Mammary epithelial cell (primary cell): ENCODE measurements at places on chromosomes 7 and 10. TPM values are rescaled to one million over a fixed set of nuclear protein-coding genes. Genes with fewer than 3 reads are reported as not detected.

- DNase-seq: no peak
Measured at GRCh38 chr10:129884398-129885078, 79.5 kb downstream of the EBF3 start.

- DNase-seq: no peak
Measured at GRCh38 chr10:89476150-89476549, 59.2 kb downstream of the SLC16A12 start.

Gene UTF1
- total RNA-seq: not detected

- DNase-seq: no peak
Measured at GRCh38 chr10:129170812-129171211, 296.2 kb upstream of the MGMT start.

GRCh38 chr10:6473430-6473829 lies 106.6 kb downstream of the PRKCQ start:
- peak; percentile 12 for DNase-seq

DNA sequence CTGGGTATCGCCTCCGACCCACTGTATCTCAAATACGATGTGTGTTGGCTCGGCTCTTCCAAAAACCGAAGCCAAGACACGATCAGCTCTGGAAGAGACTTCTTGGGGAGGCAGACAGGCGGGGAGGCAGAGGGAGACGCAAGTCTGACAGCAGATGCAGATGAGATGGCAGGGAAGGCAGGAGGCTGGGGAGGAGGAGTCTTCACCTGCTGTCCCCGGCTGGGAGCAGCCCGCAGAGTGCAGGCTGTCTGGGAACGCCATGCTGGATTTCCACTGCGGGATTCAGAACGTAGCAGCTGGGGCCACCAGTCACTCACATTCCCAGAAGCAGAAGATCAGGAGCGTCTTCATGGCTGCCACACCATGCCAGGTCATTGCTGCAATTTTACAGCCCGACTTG lies 29.4 kb downstream of the CTBP2 start:
- no peak for DNase-seq

DNA sequence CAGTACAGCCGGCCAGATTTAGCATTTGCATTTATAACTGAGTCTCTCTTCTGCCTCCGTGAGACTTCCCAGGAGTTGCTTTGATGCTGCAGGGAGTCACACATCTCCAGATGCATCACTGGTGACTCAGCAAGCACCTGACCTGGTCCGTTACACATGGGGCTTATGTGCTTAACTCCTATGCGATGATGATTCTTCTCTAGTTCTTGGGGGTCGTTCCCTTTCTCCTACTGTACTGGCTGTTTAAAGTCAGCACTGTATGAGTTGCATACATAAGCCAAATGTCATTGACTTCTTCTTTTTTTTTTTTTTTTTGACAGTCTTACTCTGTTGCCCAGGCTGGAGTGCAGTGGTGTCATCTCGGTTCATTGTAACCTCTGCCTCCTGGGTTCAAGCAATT lies 13.0 kb upstream of the AKR1E2 start:
- DNase-seq: peak; percentile 89

DNA sequence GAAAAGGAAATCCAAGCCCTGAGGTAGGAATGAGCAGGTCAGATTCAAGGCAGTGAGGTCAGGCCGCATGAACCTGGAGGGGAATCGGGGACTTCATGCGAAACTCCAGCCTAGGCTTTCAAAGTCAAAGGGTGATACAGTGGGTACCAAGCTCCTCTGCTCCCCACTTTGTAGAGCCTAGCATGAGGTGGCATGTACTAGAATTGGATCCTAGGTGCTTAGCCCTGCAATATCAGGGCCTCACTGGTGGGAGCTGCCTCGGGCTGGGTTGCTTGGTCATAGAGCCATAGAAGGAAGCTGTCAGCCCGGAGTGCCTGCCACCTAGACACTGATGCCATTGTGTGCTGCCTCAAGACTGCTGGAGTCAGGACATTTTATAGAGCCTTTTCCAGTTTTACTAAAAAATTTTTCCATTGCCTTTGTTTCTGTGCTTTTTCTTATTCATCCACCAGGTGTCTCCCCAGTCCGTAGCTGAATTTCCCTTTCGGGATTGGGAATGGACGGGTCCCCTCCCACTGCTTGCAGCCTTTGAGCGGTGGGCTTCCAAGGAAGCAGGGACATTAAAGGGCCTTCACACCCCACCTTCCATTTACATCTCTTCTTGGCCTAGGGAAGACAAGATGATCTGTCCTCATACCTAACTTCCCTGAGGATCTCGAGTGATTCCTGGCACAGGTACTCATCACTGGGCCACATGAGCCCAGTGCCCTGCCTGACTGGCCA lies 5.5 kb upstream of the LZTS2 start:
- no peak for DNase-seq

GRCh38 chr10:77504873-77505257 lies 132.7 kb downstream of the KCNMA1 start:
- DNase-seq: peak; percentile 98

Gene SNX10
- total RNA-seq: 6.0 TPM

GRCh38 chr10:46225597-46225996 lies 61.2 kb upstream of the ANTXRL start:
- DNase-seq: no peak

Gene GPC2
- 4.0 TPM for total RNA-seq

Gene POLR2J3
- 31.0 and 36.6 TPM in 2 replicates for total RNA-seq

Gene HOXA3
- 9.9 and 11.0 TPM in 2 replicates for total RNA-seq

GRCh38 chr10:18684416-18684815 lies 25.2 kb downstream of the ARL5B start:
- DNase-seq: no peak

Gene CYP3A4
- not detected for total RNA-seq

- no peak for DNase-seq
Measured at GRCh38 chr7:76000566-76000965, 6.2 kb upstream of the TMEM120A start.

- peak; percentile 70 for DNase-seq
Measured at GRCh38 chr10:117609095-117609795, 66.7 kb downstream of the EMX2 start.

DNA sequence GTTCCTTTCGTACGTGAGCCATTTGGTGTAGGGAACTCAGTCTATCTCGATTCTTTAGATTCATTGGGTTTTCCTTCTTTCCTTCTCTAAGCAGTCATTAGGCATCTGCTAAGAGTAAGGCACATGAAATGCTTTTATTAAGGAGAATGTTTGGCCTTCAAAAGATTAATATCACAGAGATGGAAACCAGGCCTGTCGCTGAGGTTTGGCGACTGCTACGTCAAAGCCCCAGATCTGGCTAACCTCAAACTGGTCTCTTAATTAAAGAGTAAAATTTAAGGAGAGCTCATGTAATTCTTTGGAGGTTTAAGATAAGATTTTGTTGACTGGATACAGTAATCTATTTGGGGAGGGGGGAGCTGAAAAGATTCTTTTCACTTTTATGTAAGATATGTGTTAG lies 189.8 kb downstream of the JCAD start:
- no peak for DNase-seq

- DNase-seq: no peak
Measured at GRCh38 chr10:91996266-91996665, 72.7 kb downstream of the BTAF1 start.

DNA sequence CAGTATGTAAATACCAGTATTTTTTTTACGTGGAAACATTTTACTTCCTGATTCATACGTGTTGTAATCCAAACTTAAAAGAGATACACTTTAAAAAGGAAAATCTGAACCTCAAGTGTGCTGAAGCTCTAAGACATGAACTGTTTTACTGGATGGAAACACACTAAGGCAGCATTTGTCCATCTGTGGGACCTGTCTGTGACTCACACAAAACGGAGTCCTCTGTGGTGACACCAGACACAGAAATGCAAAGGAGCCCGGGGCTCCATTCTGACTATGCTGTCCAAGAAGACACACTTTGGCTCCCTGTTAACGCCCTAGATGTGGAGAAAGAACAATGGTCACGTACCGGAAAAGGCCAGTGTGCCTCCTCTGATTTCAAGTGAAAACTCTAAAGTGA lies 23.9 kb downstream of the RNF133 start:
- DNase-seq: peak; percentile 24

DNA sequence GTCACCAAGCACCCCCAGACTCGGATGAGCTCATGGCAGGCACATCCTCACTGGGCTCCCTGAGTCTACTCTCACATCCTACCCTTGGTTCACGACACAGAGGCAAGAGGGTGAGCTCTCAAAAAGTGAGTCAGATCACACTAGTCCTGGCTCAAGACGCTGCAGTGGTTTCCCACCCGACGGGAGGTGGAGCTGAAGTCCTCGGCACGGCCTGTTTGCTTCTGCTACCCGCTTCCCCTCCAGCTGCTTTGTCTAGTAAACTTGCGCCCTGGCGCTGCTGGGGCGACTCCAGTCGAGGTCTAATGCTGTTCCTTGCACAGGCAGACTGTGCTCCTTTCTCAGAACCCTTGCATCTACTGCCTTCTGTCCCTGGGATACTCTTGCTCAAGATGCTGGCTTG lies 13.5 kb upstream of the SFMBT2 start:
- no peak for DNase-seq

DNA sequence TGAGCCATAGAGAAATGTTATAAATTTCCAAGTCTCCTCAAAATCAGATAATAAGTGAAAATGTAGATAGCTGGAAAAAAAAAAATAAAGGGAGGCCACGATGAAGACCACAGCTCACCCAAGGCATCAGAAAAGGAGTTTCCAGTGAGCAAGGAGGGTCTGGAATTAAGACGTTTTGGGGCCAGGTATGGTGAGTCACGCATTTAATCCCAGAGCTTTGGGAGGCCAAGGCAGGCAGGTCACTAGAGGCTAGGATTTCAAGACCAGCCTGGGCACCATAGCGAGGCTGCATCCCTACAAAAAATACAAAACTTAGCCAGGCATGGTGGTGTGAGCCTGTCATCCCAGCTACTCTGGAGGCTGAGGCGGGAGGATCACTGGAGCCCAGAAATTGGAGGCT lies 65.5 kb downstream of the ASB13 start:
- no peak for DNase-seq

GRCh38 chr10:70513848-70514309 lies 35.3 kb downstream of the PALD1 start:
- DNase-seq: peak; percentile 23

GRCh38 chr10:49012603-49013002 lies 73.0 kb upstream of the LRRC18 start:
- DNase-seq: no peak

Gene DYDC2
- total RNA-seq: 0.54 TPM in 1 of 2 replicates, not detected in the other

Gene ABCC2
- total RNA-seq: 0.66 and 0.75 TPM in 2 replicates

GRCh38 chr10:28467615-28468014 lies 65.3 kb upstream of the WAC start:
- DNase-seq: no peak

DNA sequence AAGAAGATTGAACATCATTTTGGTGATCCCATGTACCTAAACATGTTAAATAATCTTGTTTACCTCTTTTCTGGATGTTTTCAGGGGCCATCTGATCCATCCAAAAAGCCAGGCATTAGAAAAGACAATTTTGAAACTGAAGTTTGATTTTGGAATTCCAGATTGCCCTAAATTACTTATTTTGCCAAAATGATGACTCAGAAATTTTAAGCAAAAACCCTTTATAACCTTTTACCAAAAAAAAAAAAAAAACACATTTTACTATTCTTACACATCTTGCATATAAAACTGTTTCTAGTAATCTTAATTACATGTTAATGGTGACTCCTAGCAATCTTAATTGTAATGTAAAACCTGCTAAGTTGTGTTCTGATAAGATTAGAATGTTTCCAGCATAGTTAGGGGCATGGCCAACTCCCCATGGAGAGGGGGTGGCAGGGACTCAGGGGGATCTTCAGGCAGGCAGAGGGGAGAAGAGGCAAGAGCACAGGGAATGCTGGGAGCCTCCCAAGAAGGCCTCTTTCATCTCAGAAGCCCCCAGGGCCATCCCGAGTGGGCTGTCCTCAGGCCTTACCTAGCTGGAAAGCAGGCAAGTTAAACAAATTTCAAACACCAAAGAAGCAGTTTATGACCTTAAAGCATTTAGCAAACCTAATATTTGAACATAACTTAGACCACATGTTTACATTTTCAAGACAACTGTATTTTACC lies 25.8 kb upstream of the AKR1C3 start:
- DNase-seq: no peak

Gene NKX1-2
- 4.4 and 6.1 TPM in 2 replicates for total RNA-seq

Gene ALOX5
- 0.12 TPM in 1 of 2 replicates, not detected in the other for total RNA-seq

- no peak for DNase-seq
Measured at GRCh38 chr7:127821146-127821545, 169.2 kb downstream of the SND1 start.

GRCh38 chr10:123148414-123149161 lies 652 bp downstream of the HMX2 start:
- peak; percentile 4 for DNase-seq

Gene MRC1
- total RNA-seq: not detected in 2 replicates

Gene MINDY3
- 29.7 and 35.6 TPM in 2 replicates for total RNA-seq

- DNase-seq: peak; percentile 48
Measured at GRCh38 chr10:69800109-69800508, 1.6 kb upstream of the COL13A1 start.

Gene ABCB1
- 1.8 TPM for total RNA-seq

GRCh38 chr7:130475776-130476175 lies 16.1 kb upstream of the MEST start:
- DNase-seq: no peak

DNA sequence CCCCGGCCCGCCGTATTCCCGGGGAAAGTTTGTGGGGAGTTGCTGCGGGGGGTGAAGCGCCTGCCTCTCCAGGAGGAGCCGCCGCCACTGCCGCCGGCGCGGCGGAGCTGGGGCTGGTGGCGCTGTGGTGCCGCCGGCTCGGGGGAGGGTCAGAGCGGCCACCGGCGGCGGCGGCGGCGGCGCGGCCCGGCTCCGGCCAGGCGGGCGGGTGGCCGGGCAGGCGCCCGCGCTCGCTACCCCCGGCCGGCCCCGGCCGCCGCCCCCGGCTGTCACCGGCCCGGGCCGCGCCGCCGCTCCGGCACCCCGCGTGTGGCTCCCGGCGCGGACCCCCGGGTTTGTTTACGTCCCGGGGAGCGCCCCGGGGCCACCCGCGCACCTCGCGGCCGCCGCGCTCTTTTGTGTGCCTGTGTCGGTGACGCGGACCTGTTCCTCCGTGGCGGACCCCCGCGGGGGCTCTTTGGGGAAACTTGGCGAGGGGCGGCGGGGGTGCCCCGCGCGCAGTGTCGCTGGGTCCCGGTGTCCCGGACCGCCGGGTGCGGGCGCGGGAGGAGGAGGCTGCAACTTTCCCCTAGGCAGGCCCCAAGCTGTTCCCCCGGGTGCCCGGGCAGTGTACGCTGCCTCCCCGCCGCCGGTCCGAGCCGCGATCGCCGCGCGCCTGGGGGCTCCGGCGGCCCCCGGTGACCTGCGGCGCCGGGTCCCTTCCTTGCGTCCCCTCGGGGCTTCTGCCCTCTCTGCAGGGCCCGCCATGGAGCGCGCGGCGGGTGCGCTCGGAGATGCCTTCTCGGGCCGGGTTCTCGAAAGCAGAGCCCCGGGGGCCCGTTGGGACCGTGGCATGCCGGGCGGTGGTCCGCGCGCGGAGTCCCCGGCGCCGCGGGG lies 593 bp upstream of the CUX1 start:
- DNase-seq: peak; percentile 29

GRCh38 chr10:111677759-111678158 lies 505.8 kb downstream of the GPAM start:
- no peak for DNase-seq

DNA sequence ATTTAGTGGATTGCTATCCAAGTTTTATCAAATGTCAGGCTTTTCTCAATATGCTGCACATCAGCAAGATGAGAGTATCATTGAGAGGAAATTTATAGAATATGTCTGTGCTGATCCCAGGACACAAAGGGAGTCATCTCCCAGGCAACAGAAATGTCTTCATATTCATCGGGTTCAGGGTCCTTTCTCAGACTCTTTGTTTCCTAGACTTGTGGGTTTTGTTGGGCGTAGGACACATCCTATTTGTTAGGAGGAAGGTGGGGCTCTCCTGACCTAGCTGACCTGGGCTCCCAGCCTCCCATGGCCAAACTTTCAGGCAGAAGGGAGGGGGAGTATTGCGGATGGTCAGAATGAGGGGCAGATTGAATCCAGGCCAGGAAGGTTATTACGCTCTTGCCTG lies 22.9 kb upstream of the NPS start:
- DNase-seq: no peak

Gene CUZD1
- total RNA-seq: 1.2 and 1.3 TPM in 2 replicates
